ENCODE measurements at places on chromosomes 5 and 9.

- no peak for DNase-seq
Observed at GRCh38 chr5:8478326-8478725, 609.4 kb downstream of the MTRR start.

DNA sequence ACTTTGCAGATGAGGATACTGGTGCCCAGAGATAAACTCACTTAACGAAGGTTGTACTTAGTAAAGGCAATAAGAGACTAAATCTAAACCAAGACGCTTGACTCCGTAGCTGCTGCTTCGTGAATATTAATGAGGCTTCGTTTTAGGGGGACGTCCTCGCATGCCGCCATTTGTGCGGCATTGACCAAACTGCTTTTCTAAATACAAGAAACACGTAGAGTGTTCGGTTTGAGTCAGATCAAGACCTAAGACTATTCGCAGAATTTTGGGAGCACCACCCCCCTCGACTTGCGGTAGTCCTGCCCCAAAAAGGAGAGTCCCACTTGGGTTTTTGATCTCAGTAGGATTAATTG lies 1.1 kb downstream of the NPM1 start:
- no peak for DNase-seq

- DNase-seq: no peak
Observed at GRCh38 chr5:158559643-158560042, 540.1 kb downstream of the EBF1 start.

- no peak for DNase-seq
Observed at GRCh38 chr9:1400983-1401382, 350.8 kb downstream of the DMRT2 start.

GRCh38 chr9:122580360-122580759 lies 2.8 kb downstream of the OR1L8 start:
- no peak for DNase-seq
